ENCODE measurements at places on chromosomes 6 and 20.
A peak's percentile ranks its signal among the peaks of the same experiment; 100 is the strongest.

GRCh38 chr6:125808060-125808459, 17.3 kb downstream of the NCOA7 start:
- no peak for DNase-seq

- DNase-seq, result no peak
Measured at GRCh38 chr6:80363501-80364122, 257.1 kb downstream of the BCKDHB start.

DNA sequence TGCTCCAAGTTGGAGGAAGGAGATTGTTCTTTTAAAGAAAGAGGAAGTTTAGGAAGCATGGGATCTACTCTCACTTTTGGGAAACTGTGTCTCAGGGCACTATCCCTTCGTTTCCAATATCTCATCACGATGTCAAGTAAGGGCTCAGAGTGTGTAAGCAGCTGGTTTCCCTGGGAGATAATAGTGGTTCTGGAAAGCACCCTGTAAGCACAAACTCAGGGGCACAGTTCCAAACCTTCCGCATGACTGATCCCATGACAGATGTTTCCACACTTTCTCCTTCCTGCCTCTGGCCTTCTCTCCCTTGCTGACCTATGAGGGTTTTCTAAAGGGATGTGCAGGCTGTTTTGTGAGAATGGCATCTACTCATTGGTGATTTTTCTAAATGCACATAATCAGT, 33.9 kb downstream of the ADTRP start:
- no peak for DNase-seq

GRCh38 chr6:156395276-156395675, 381.9 kb upstream of the ARID1B start:
- peak; percentile 49 for DNase-seq

- no peak for DNase-seq
Measured at GRCh38 chr20:688809-689212, 13.2 kb upstream of the SCRT2 start.

GRCh38 chr6:95119927-95120326, 457.4 kb upstream of the MANEA start:
- DNase-seq, result no peak

GRCh38 chr6:89154131-89154530, 8.3 kb downstream of the PM20D2 start:
- no peak for DNase-seq

DNA sequence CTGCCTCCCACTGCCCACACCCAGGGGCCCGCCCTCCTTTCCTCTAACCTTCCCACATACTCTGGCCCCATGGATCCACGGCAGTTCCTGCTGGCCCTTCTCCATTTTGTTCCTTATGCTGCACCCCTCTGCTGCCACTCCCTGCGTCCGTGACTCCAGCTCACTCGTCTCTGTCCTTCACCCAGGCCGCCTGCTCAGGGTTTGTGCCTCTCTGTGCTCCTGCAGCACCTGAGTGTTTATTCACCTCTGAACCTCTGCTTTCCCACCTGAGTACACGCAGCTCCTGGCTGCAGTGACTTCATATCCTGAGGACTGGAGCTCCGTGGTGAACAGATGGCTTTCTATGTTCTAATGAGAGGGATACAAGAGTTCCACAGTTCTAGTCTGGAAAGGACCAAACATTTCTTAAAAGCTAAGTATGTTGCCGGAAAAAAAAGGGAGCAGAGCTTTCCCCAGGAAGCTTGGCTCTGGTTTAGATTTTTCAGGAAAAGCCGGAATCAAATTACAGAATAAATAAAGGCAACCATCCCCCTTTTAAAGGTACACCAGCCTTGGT, 1.5 kb upstream of the GNRH2 start:
- DNase-seq, result no peak

GRCh38 chr6:24481449-24481848, 7.9 kb downstream of the GPLD1 start:
- DNase-seq, result no peak

DNA sequence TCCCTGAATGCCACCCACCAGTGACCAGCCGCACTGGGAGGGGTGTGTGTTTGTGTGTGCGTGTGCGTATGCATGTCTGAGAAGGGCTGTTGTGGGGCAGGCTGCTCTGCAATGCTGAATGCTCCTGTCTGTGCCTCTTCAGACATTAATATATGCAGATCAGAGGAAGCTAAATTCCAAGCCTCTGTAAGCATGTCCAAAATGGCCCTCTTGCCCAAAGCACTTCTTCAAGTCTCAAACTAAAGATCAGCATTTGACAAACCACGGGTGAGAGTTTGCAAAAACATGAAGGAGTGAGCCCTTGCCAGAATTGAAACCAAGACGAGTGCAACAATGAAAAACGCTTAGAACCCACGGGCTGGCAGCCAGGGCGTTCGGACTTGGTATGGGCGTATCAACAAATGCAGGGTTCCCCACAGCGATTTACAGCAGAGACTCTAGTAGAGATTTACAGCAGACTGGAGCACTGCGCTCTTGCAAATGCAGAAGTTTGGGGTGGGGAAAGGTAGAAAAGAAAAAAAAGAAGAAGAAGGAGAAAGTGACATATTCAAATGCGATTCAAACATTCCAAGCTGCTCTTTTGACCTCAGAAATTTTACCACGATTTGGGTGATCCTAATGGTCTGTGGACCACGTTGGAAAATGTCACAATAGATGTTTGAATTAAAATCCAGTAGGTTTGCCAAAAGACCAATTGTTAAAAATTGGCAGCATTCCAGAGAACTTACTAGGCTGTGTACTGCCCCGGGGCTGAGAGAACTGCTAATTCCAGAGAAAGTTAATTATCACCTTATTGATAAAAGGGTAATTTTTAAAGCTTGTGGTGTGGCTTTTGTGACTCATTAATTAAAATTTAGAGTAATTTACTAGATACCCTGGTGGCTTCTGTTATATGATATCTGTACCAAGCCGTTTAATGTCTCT, 3.5 kb downstream of the SCML4 start:
- peak; percentile 45 for DNase-seq

- DNase-seq, result no peak
Measured at GRCh38 chr6:106973018-106973835, 1.3 kb downstream of the CD24 start.

- no peak for DNase-seq
Measured at GRCh38 chr6:147366290-147366689, 142.2 kb upstream of the SAMD5 start.

- DNase-seq, result no peak
Measured at GRCh38 chr6:135054226-135054568, 425 bp downstream of the HBS1L start.

DNA sequence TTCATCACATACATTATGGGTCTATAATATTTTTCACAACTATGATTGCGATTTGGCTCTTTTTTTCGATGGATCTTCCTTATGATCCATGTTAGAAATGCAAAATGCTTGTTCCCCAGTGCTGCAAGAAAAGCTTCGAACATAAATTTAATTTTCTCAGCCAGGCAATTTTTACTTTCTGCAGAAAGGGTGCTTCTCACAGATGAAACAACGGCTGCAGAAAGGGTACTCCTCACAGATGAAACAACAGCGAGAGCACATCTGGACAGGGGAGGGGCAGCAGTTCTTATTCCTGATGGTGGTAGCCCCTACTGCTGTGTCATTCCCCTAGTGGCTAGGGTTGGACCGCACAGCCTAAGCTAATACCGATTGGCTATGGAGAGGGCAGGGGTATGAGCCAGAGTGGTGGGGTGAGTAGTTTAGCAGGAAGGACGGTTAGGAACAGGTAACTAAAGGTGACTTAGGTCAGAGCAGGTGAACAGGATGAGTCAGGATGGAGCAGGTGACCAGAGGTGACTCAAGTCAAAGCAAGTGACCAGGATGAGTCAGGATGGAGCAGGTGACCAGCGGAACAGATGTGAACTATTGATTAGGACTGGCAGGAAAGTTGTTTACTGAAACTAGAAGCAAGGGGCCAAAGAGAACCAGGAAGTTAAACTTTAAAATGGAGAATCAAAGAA, 13.4 kb upstream of the TREML4 start:
- no peak for DNase-seq

DNA sequence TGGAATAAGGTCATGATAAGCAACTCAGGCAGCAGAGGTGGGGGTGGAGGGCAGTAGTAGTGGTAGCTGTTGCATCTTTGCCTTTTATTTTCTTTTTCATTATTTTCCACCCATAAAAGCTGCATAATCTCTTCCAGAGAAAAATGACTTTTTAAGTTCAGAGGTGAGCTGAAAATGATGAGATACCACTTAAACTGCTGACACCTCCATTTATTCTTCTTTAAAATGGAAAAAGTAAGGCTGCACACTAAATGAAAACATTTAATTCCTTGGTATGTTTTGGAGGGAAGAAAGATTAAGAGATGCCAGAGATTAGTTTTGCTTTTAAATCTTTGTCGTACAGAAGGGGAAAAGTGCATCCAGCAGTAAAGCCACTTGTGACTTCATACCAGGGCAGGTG, 97.2 kb downstream of the ADTRP start:
- no peak for DNase-seq

DNA sequence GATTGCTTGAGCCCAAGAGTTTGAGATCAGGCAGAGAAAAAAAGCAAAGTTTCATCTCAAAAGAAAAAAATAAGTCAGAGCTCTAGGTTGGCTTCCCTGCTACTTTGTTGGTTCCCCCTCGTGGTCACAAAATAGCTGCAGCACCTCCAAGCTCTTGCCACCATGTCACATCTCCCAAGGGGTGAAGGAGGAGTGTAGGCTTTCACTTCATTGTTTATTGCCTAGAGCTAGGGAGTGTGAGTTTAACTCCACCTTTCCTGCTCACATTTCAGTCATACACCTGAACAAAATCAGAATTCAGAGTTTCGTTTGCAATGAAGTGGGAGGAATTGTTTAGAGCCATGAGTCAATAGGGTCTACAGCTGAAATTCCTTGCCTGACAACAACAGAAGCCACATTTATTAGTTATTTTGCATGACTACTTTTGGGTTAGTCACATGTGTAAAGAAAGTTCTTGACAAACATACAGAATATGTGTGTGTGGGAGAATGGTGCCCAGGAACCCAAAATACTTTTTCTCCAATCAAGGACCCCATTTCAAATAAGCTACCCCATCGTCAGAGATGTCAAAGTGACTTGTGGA, 56.2 kb upstream of the UFL1 start:
- DNase-seq, result peak; percentile 5

- no peak for DNase-seq
Measured at GRCh38 chr6:15744818-15745402, 82.1 kb upstream of the DTNBP1 start.

Data from activated T-cell treated with anti-CD3 and anti-CD28 coated beads, Interleukin-2, amount 50 U/mL, for 72 hours (primary cell).